Mammary epithelial cell (primary cell): ENCODE measurements at places on chromosomes 5 and 9.
A peak's percentile ranks its signal among the peaks of the same experiment; 100 is the strongest.

GRCh38 chr9:125761676-125762450, 14.7 kb downstream of the PBX3 start:
- DNase-seq = no peak

DNA sequence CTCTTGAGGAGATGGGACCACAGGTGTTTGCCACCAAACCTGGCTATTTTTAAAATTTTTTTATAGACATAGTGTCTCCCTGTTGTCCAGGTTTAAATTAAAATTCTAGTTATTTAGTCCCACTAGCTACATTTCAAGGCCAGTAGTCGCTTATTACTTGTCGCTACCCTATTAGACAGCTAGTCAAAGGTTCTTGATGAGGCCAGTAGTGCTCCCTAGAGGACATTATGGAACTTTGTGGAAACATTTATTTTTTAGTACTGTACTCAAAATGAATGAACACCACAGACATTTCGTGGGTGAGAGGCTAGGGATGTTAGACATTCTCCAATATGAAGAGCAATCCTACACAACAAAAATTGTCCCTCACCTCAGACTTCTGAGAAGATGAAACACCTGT, 14.4 kb upstream of the GRXCR2 start:
- no peak for DNase-seq

DNA sequence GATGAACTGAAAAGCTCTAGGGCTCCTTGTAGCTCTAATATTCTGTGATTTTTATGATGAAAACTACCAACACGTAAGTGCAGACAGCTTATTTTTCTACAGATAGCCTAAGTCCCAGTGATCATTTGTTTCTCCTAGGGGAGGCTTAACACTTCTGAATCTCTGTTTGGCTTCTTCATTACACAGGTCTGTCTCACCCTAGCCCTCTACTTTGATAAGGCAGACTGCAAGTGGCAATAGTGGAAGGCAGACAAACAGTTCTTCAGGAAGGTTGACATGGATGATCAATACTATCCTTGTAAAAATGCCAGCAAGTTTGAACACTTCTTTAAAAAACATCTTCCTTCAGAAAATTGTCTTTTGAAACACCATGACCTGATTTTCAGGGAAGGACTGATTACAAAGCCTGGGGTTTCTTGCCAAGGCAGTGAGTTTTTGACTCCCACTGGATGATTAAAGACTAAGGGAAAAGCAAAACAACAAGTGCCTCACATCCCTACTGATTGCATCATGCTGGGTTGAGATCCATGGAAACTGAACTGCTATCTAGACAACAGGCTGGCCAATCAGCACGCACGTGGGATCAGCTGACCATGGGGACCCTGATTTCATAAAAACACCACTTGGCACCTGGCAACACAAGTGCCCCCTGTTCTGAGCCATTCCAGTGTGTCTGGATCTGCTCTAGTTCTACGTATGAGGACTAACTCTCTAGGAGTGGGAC, 212.2 kb downstream of the SMARCA2 start:
- DNase-seq = no peak

DNA sequence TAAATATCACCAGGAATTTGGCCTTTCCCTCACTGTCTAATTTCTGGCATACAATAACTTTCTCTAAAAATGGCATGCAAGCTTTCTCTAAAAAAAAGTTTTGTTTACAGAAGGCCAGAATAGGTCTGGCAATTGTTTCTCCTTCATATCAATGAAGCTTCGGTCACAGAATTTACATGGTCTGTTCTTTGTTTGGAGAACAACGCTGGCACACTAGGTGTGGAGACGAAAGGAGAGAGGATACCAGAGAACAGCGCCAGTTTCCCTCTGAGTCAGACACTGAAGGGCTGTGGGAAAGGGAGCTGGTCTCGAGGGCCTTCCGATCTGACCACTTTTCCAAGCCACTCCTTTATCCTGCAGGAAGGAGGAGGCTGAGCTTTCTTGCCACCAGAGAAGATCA, 60.1 kb upstream of the ITGA1 start:
- peak; percentile 93 for DNase-seq

GRCh38 chr9:99680191-99680590, 141.5 kb upstream of the NR4A3 start:
- DNase-seq = peak; percentile 23

DNA sequence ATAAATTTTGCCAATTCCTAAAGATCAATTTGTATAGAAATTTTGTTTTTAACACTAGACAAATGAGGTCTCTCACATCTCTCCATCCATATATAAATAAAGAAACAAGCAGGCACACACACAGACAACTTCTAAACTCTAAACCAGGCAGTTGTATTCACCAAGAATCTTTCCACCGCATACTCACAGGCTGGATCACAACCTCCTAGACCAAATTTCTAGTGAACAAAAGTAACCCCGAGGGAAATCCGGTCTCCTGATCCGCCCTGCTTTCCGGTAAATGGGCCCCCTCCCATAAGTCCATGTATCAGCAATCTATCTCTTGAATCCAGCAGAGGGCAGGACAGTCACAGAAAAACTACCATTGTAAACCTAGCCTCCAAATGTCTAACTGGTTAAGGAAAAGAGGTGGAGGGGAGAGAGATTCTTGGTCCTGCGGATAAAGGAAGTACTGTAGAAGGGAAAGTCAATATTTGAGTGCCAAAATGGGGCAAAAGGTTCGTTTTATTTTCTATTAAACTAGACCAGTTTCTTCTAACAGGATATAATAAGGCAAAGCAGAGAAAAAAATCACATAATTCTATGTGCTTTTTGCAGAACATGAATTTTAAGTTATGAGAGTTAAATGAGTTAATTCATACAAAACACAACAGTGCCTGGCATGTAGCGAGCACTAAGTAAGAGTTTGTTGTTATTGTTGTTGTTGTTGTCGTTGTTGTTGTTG, 4.8 kb upstream of the SMU1 start:
- peak; percentile 79 for DNase-seq

DNA sequence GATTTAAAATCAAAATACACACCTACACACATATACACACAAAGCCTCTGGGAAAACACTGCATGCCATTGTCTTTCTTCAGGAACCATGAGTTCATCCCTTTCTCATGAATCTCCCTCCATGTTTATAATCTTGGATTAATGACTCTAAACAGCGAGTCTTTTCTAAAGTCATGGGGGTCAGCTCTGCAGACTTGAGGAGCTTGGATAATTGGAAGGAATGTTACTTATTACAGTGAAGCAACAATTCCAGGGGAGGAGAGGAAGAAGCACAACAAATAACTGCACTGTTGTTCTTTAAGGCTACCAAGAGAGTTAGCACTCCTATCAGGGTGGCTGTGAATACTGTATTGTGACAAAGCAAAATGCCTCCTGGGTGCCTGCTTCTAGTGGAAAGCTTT, 444.7 kb downstream of the ANXA1 start:
- no peak for DNase-seq

DNA sequence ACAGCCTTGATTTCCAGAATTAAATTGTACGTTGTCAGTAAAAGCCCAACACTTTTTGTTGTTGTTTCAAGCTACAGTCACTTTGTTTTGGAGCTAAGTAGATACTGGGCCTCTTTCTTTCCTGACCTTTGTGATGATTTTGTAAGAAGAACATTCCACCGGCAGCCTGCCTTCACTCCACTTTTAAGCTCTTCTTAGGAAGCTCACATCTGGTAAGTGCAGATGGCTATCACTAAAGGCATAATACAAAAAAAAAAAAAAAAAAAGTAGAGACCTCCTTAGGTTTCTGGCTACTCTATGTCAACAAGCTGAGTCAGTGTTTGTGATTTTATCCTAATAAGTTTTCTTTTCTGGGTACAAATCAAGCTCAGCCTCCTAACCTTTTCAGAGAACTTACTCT, 1922.1 kb upstream of the WWC1 start:
- DNase-seq = no peak

GRCh38 chr9:95841377-95841776, 34.1 kb upstream of the ERCC6L2 start:
- no peak for DNase-seq
